ENCODE measurements at places on chromosomes 16 and 17. TPM values are rescaled to one million over a fixed set of nuclear protein-coding genes. Genes with fewer than 3 reads are reported as not detected.

GRCh38 chr17:670286-670685 lies 44.4 kb downstream of the VPS53 start:
- DNase-seq: no peak

GRCh38 chr16:28504707-28505404 lies 1.8 kb downstream of the IL27 start:
- DNase-seq: no peak

GRCh38 chr16:48818257-48818656 lies 208.3 kb upstream of the N4BP1 start:
- no peak for DNase-seq

HP gene
- 1.4 TPM for polyA plus RNA-seq

All from small intestine (tissue), 16 donors.